ENCODE measurements at places on chromosomes 5 and 9.

DNA sequence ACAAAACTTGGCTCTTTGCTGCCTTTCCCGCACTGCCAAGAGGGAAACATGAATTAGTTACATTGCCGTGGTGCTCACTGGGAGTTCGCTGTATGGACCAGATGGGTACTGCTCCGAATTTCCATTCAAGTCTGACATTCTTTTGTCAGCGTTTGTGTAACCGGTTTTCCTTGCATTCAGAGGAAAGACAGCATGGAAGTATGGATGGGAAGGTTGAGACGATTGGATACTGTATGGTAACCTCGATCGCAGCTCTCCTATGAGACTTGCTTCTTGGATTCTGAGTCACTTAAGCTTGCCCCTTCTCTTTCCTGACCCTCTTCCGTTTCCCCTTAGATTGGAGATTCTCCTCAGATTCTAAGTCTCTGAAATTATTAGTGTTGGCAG, 625 bp upstream of the UBLCP1 start:
- no peak for DNase-seq

GRCh38 chr9:91119679-91120078, 242.0 kb downstream of the AUH start:
- DNase-seq: no peak

DNA sequence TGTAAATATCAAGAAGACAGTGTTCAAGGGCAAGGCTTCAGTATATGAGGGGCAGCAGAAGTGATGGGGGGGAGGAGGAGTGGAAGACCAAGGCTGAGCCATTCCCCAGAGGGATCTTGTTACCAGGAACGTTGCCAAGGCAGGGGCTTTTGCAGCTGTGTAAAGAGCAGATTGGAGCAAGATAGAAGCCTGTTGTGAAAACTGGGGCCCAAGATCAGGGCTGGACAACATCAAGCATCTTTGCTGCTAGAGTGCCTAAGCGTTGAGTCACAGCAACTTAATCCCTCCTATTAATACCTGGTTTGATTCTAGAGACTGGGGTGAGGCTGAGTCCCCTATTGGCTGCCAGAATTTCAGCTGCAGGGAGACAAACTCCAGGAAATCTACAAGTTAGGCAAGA, 18.4 kb upstream of the ERCC6L2 start:
- DNase-seq: no peak

- DNase-seq: no peak
These were observed 38.5 kb upstream of the SLC44A1 start for GRCh38 chr9:105205787-105206495.

DNA sequence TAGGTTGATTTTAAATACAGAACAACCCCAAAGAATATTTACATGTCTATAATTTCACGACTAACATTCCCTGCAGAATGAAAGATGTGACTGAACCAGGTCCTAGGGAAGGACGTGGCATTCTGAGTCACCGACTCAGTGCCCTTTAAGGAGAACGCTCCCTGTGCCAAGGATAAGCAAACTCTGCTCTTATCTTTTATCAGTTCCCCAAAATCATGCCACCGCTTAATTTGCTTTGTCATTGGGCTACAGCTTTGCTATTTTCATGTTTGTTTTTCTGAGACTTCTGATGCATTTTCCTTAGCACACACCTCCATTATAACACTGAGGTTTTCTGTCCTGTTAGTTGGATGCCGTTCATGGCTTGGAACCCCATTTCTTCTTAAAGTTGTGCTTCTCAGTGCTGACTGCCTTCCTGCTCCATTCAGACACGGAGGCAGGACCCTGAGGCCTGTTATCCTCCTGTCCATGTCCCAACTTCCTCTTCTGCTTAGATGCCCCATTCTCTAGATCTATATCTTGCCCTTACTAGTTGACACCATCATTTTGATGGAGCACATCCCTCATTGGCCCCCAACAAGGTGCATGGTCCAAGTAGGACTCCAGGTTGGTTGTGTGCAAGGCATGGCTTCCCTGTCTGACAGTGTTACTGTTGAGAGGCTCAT, 11.2 kb upstream of the SEMA4D start:
- no peak for DNase-seq

- DNase-seq: no peak
These were observed 268.7 kb downstream of the IRX2 start for GRCh38 chr5:2482778-2483177.

DNA sequence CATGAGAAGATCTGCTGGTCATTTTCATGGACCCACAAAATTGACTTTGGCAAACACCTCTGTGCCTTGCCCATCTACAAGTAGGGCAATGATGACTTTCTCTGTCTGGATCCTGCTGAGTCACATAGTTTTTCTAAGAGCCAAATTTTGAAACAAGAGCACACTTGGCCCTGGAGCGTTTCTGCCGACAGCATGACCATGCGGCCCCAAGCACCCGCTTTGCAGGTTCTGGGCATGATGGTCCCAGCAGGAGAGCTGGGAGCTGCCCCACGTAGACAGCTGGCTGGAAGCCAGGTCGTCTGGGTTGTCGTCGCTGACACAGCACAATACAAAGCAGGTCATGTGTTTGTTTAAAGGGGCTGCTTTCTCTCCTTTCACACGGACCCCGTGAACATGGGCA, 159.8 kb downstream of the SYK start:
- no peak for DNase-seq

DNA sequence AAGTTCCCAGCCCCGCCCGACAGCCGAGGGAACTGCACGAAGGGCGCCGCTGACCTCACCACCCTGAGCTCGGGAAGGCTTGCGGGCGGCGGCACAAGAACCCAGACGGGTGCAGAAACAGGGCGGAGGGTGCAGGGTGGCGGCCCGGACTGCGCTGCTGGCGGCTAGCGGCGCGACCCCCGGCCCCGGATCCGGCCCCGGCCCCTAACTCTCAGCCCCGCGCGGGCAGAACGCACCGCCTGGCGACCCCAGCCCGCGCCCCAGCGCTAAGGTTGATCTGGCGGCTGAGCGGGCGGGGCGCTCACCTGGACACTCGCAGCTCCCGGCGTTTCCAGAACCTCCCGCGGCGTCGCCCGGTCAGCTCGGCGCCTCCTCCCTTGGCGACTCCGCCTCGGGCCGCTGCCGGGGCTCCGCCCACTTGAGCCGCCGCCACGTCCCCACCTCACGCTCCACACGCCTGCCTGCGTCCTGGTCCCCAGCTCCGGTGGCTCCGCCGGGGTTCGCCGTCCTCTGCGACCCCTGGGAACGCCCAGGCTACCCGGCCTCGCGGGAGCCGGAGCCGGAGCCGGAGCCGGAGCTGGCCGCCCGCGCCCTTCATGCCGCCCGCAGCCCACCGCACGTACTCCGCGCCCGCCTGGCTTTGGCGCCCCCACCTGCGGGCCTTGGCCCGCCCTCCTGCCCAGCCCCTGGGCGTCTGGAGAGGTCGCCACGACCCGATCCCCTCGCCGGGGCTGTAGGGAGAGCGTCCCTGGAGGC, at the start of gene P4HA2:
Gene P4HA2 (minus strand): TSS at position 369 of the 756 bp plus-strand sequence. CDS start 9,227 bp downstream, outside the sequence.
- DNase-seq: peak; percentile 72

GRCh38 chr5:137305971-137306602, 193.0 kb downstream of the SPOCK1 start:
- DNase-seq: no peak

GRCh38 chr9:72394066-72394465, 29.1 kb upstream of the ZFAND5 start:
- no peak for DNase-seq

GRCh38 chr9:133967024-133967741, 24.9 kb downstream of the VAV2 start:
- no peak for DNase-seq

DNA sequence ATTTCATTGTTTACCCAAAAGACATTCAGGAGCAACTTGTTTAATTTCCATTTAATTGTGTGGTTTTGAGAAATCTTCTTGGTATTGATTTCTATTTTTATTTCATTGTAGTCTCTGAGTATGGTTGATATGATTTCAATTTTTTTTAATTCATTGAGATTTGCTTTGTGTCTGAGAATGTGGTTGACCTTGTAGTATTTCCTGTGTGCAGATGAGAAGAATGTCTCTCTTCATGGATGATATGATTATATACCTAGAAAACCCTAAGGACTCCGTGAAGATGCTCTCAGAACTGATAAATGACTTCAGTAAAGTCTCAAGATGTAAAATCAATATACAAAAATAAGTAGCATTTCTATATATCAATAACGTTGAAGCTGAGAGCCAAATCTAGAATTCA, 202.4 kb upstream of the CDH9 start:
- no peak for DNase-seq

DNA sequence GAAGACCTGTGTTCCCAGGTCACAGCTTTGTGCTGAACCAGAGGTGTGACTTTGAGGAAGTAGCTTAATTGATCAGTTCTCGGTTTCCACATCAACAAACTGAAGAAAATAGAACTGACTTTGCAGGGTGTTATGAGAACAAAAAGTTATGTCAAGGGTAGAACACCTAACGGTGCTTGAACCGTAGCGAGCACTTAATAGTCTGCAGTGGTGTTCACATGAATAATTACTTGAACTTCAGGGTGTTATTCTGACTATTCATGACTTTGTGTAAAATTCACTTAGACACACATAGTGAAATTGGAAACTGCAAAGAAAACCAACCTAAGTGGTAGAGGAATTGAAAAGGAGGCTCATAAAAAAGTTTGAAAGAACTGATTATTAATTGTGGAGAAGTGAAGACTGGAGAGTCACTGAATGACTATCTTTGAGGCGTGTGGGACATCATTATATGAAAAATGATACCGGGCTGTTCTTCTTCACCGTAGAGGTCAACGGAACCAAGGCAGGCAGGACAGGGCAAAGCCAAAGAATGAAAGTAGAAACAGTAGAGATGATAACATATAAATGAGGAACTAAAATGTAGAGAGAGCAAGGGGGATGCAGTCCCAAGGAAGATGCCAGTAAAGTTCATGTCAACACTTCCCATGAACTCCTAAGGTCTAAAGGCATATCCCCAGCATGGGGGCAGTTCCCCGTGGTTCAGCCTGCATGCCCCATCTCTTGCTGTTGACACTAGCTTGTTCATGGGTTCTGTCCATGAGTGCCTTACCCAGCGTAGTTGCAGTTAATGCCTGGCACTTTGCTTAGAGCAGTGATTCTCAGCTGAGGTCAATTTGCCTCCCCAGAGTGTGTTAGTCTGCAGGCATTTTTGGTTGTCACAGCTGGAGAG, 118.7 kb downstream of the ZNF462 start:
- DNase-seq: no peak

DNA sequence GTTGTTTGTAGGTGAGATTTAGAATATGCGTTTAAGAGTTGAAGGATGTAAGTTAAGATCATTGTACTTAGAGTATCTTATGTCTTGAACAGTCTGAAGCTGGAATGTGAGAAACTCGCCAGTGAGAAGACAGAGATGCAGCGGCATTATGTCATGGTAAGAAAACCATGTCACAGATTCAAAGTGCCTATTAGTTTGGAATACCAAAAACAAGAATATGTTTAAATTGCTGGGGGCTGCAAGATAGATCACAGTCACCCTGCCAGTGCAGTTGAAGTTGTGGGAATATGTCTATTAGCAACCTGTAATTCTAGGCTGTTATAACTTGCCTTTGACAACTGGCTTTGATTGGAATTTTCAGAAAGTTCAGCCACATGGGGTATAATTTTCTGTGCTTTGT, 3.0 kb downstream of the TLE4 start:
- no peak for DNase-seq

DNA sequence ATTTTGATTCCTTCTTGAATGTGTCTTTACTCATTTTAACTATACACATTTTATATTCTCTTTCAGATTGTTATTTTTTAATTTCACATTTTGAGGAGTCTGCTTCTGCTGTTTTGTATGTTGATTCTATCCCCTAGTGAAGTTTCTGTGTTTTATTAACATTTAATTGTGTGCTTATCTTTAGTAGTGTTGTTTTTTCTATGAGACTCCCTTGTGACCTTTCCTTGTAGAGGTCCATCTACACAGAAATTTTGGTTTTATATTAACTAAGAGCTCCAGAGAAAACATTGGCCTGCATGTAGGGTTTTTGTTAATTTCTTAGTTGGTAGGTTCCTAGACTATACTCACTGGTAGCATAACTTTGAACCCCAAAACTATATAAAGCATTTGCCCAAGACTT, 35.4 kb upstream of the IL13 start:
- DNase-seq: no peak

DNA sequence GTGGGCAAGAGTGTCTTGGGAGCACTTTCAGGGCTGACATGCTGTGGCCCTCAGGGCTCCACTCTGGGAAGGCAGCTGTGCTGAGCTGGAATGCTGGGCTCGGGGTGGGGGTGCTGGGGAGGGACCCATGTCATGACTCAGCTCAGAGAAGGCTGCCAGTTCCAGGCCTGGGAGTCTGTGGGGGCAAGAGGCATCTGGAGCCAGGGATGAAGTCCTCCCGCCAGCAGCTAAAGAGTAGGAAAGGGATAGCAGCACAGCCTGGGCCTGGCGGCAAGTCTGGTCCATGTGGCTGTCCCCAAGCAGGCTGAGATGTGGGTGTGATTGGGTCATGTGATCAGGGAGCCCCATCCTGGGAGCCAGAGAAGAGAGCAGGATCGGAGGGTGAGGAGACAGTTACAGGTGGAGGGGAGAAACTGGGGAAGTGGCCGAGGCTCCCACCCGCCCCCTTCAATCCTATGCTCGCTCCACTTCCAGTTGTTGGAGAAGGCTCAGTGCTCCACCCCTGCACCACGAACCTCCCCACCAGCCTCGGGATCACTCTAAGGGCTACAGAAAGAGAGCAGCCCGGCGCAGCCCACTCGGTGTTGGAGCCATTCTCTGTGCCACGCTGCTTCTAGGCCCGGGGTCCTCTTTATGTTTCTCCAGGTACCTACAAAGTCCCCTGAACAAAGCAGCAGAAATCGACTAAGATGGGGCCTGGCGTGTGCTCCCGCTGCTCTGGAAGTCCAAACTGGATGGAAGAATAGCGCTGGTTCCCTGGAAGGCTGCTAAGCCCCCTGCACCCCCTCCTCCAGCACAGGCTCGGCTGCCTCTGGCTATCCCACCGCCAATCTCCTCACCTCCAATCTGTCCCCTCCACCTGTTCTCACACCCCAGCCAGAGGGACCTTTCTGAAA, 12.0 kb downstream of the PDGFRB start:
- no peak for DNase-seq

DNA sequence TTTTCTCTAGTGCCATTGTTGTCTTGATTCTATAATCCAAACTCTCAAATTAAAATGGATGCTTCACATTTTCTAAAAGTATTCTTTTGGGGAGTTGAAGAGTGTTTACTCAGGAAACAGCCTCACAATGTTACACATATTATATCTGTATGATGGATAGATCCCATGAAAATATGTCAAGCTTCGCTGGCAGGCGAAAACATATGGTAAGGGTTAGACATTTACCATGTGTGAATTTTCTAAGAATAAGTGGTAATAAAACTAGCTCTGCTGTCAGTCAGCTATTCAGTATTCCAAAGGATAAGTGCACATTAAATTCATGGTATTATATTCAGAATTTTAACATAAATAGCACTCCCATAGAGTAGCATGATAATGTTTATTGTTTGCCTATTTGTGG, 13.3 kb upstream of the ADCY2 start:
- DNase-seq: no peak

- DNase-seq: no peak
These were observed 1920.2 kb downstream of the MAT2B start for GRCh38 chr5:165425594-165425993.

DNA sequence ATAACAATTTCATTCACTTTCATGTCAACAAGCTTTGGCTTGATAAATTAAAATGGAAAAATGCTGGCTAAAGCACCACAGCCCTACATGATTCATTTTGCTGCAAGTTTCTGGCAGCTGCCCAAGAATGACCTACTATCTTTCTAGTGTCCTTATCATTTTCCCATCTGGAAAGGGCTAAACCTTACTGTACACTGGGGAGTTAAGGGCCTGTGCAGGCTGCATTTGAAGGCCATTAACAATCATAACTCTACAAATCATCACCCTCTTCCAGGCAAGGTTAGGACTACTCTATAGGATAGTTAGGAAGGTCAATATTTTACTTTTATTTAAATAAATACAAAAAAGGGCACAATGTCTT, 579.7 kb upstream of the ZNF608 start:
- peak; percentile 63 for DNase-seq

- no peak for DNase-seq
These were observed 74.0 kb downstream of the GNAQ start for GRCh38 chr9:77957652-77958051.
